Pons (tissue), 1 donor: ENCODE measurements at places on chromosomes 4 and X.

- no peak for DNase-seq
These were observed 58.7 kb upstream of the KDR start for GRCh38 chr4:55183926-55184599.

- DNase-seq: no peak
These were observed 157.6 kb downstream of the DCLK2 start for GRCh38 chr4:150235808-150236271.

GRCh38 chr4:52635130-52635529, 24.0 kb downstream of the USP46 start:
- no peak for DNase-seq

DNA sequence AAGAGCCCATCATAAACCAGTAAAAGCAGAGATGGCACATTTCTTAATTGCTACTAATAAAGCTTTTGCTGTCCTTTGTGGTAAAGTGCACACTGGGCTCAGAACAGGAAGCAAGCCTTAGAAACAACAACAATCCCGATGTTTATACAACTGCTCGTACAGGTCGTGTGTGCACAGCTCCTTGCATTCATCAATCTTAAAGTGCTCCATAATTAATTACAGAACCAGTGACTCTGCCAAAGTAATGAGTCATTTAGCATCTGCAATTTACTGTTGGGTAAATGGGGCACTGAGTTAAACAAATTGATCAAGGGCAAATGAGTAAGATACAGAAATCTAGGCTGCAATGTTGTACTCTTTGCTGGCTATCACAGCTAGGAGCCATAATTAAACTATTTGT, 61.3 kb upstream of the TXK start:
- DNase-seq: no peak

GRCh38 chr4:26272654-26273615, 47.9 kb upstream of the RBPJ start:
- DNase-seq: peak; percentile 35

- peak; percentile 19 for DNase-seq
These were observed 142.7 kb downstream of the RPA4 start for GRCh38 chrX:97026406-97026805.

DNA sequence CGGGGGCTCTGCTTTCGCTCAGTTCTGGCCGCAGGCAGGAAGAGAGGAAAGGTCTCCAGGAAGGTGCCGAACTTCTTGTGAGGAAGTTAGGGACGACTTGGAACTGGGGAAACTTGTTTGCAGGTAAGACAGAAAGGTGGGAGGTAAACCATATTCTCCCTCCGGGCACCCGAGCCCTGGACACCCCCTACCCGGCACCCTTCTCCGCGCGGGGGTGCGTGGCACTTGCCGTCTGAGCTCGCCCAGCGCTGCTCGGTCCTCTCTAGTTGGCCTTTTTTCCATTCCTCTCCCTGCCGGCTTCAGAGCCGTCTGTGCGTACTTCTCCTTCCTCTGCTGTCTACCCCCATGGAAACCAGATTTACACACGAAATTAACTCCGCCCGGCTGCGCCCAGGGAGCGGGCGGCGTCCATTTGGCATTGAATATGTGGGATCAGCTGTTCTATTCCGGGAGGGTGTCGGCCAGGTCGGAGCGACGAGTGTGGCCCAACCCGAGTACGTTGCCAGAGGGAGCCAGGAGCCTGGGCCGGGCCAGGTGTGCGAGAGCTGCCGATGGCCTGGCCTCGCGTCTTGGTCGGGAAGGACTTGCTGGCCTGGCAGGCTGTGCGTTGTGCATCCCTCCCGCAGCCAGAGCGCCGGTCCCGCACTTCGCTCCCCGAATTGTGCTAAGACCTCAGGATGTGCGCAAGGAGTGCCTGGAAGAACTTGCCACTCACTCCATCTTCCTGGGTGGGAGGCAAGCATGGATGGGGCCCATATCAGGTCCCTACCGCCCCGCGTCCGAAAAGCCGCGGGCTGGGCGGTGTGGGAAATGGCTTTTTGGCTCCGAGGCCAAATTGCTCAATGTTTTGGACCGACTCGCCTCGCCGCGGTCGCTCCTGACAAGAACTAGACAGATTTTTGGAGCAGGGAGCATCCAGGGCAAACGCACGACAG, 1.7 kb downstream of the PDGFRA start:
- no peak for DNase-seq

GRCh38 chr4:169200361-169201030, 70.3 kb downstream of the SH3RF1 start:
- no peak for DNase-seq

DNA sequence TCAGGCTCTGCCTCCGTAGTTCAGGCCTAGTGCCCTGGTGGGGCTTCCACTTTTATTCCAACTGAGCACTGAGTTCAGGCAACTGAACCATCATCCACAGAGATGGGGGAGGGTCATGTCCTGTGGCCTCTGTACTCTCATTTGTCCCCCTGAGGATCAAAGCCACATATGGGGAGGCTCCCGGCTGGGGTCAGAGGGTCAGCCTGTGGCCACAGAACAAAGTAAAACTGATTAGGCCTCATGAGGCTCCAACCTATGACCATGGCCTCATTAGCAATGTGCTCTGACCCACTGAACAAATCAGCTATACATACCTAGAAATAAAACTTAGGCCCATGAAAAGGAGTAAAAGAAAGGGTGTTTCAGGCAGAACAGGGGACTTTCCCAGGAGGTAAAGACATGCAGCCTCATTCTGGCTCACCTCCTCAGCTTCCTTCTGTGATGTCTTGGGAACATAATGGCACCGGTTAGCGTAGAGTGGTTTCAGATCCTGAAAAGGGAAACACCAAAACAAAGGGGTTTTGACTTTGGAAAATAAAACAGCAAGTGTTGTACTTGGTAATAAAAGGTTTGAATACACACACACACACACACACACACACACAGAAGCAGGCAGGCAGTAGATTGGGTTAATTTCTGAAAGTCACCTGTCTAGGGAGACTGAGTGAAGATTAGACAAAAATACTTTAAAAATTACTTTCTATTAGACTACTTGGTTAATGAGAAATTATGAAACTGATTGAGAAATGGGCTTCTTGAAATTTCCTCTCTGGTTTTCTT, 24.3 kb downstream of the TMEM255A start:
- DNase-seq: no peak

DNA sequence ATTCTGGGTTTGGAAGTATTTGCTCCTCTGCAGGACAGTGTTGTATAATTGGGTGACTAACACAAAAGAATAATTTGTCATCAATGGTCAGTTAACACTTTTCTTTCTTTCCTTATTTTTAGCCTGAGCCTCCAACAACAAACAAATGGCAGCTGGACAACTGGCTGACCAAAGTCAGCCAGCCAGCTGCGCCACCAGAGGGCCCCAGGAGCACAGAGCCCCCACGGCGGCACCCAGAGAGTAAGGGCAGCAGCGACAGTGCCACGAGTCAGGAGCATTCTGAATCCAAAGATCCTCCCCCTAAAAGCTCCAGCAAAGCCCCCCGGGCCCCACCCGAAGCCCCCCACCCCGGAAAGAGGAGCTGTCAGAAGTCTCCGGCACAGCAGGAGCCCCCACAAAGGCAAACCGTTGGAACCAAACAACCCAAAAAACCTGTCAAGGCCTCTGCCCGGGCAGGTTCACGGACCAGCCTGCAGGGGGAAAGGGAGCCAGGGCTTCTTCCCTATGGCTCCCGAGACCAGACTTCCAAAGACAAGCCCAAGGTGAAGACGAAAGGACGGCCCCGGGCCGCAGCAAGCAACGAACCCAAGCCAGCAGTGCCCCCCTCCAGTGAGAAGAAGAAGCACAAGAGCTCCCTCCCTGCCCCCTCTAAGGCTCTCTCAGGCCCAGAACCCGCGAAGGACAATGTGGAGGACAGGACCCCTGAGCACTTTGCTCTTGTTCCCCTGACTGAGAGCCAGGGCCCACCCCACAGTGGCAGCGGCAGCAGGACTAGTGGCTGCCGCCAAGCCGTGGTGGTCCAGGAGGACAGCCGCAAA, 106.0 kb downstream of the KLHL8 start:
- no peak for DNase-seq

DNA sequence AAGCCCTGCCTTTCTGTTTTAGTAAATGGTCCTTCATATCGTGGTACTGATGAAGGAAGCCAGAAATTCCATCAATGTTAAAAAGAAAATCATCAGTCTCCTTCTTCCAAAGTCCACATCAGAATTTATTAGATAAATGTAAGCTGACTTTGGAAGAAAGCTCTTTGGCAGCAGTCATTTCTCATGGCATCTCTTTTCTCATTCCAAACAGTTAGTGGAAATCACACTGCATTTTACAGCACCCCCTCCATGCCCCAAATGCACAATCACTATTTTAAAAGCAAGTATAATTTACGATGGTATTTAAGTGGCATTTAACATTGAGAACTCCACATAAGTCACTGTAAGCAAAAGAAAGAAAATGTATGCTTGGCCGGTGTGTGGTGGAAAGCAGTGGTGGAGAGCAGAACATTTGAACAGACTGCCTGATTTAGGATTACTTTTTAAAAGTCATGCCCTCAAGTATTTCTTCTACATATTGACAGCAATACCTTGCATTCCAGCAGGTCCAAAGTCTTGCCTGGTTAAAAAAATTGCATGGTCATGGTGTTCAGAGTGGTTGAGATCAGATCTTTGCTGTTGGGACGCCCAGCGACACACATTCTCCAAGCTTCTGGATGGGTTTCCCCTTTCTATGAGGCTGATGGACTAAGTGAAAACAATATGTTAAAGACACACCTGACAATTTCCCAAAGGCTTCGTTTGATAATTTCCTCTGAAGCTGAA, 248.6 kb downstream of the ADAMTS3 start:
- no peak for DNase-seq

DNA sequence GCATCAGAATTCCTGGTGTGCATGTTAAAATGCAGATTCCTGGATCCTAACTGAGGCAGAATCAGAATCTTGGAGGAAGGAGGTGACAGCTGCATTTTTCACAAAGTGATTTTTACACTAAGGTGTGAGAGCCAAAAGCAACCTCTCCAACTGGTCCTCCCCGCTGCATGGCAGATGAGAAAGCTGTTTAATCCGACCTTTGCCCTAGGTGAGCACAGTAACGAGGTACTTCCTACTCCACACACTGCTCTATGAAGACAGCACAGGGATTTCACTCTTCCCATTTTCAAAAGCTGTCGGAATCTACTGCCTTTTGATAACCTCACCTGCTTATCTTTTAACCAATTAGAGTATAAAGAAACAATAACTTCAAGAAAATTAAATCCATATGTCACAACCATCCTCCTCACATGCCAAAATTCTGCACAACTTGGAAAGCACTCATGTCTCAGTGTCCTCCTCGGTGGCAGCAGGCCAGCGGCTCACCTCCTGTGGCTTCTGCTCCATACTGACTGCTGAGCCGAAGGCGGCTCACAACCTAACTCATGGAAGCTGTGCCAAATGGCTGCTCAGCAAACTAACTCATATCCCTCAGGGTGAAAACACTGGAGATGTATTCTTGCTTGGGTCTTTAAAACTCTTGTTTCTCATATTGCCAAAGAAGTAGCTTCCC, 3.6 kb downstream of the CASP6 start:
- DNase-seq: no peak

DNA sequence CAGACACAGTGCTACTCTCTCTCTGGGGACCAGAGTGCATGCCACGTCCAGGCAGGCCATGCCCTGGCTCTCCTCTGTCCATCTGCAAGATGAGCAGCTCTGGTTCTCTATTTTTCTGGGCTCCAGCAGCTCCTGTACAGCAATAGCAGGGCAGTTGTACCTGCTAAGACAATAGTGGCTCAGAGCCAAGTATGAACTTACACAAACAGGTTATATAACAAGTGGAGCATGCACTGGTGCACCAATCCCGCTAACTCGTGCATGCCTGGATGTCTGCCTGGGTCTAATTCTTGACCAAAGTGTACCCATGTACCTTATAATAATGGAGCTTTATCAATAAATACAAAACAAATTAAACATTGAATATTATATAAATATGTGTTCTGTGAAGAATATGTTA, 392.3 kb downstream of the CENPC start:
- DNase-seq: no peak

- DNase-seq: no peak
These were observed 468.6 kb upstream of the FAT1 start for GRCh38 chr4:187192266-187192665.

GRCh38 chrX:120549483-120550452, 11.0 kb downstream of the CUL4B start:
- DNase-seq: no peak

- peak; percentile 53 for DNase-seq
These were observed 2464.6 kb downstream of the PCDH7 start for GRCh38 chr4:33184657-33185290.

GRCh38 chr4:154741922-154742850, 1.6 kb upstream of the LRAT start:
- DNase-seq: peak; percentile 36

GRCh38 chr4:167893531-167893930, 198.8 kb upstream of the ANXA10 start:
- no peak for DNase-seq

DNA sequence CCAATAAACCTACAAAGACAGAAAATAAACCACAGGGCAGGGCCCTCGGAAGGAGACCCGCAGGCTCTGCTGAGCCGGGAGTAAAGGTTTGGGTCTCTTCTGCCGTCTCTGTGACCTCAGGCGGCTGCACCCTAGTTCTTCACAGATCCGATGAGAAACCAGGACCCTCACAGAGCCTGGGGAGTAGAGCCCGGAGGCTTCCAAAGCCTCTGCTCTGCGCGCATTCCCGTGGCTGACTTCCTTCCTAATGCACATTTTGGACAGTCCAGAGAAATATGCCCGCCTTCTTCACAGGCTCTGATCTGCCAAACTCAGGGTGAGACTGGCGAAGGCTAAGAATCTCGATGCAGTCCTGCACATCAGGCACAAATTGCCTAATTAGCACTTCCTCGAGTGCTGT, 245.5 kb downstream of the EVC2 start:
- DNase-seq: no peak

GRCh38 chrX:17405225-17405969, 30.4 kb downstream of the NHS start:
- DNase-seq: no peak

DNA sequence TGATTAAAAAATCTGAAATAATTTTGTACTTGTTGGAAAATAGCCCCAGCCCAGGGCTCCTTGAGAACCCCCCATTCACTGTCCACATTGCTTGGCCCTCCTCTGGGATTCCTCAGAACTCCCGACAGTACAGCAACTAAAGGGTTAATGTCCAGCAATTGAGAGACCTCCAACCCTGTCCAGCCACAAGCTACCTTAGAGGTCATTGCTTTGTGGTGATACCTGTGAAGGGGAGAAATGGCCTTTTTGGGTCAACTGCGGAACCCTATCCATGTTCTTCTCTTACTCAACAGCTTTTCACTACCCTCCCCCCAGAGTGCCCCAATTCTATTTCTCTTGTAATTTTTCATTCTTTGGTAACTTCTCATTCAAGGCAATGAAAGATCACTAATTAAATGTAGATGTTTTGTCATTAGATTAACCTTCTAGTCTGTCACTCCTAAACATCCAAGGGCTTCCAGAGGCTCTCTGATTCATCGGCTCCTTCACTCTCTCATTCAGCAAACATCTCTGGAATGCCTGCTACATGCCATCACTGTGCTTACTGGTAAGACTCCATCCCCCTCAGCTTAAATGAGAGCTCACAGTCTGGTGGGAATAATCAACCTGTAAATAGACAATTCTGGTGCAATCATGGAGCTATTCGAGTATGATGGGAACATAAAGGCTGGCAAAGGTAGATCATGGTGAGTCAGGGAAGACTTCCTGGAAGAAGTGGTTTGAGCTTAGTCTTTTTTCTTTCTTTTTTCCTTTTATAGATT, 241.4 kb upstream of the PGRMC2 start:
- DNase-seq: no peak

- no peak for DNase-seq
These were observed 686 bp downstream of the FIP1L1 start for GRCh38 chr4:53378171-53378482.
